ENCODE measurements at places on chromosomes 7 and 10.
A peak's percentile ranks its signal among the peaks of the same experiment; 100 is the strongest.

GRCh38 chr10:91360461-91360860 lies 49.7 kb upstream of the HECTD2 start:
- no peak for DNase-seq

GRCh38 chr10:101563497-101564040 lies 24.5 kb downstream of the POLL start:
- no peak for DNase-seq

- DNase-seq = no peak
Observed at GRCh38 chr7:73738220-73738611, 386 bp downstream of the ABHD11 start.

DNA sequence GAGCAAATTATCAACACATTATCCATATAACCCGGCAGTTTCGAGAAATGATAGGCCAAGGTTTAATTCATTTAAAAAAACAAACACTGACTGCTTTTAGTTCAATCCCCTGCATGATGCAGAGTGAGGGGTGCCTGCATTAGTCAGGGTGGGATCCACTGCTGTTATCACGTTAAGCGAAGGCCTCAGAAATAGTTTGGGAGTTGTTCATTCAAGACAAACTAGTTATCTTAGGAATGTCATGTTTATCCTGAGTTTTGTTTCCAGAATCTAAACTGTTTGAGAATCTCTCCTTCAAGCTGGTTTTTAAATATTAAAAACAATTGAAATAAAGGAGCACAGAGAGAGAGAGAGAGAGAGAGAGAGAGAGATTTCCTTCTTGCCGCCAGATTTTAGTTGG lies 36.6 kb upstream of the PFKP start:
- DNase-seq = no peak

GRCh38 chr7:2523461-2523936 lies 3.9 kb downstream of the LFNG start:
- peak; percentile 57 for DNase-seq

All from GF-D8 (cell line).